Frontal cortex (tissue), 4 donors: ENCODE measurements at places on chromosomes 11 and 22.

GRCh38 chr22:43232445-43232844 lies 45.5 kb upstream of the TTLL12 start:
- no peak for DNase-seq

DNA sequence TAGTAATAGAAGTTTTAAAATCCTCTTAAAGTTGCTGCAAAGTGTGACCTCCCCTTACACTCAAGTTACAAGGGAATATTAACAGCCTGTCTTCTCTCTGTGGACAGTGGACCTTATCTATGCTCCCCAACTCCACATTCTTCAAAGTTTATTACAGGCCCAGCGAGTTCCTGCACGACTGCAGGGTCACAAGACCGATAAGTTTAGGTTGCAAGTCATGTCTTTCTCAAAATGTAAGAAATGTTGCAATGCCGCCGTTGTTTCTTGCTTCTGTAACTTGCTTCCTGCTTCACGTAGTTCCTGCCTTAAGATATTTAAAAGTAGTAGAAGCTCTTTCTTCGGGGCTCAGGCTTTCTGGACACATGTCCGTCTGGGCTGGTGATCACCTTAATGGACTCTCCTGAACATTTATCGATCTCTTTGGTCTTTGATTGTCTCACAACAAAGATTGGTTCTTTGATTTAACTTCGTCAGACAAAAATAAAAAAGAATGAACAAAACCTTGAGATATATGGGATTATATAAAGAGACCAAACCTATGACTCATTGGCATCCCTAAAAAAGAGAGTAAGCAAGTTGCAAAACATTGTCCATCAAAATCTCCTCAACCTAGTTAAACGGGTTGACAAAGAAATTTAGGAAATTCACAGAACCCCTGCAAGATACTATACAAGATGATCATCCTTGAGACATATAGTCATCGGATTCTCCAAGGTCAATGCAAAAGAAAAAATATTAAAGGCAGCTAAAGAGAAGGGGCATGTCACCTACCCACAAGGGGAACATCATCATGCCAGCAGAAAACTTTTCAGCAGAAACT lies 45.4 kb upstream of the GLYAT start:
- DNase-seq, result no peak

GRCh38 chr11:28142724-28143123 lies 34.5 kb downstream of the METTL15 start:
- no peak for DNase-seq

- no peak for DNase-seq
Observed at GRCh38 chr11:86765203-86765602, 35.1 kb upstream of the PRSS23 start.

DNA sequence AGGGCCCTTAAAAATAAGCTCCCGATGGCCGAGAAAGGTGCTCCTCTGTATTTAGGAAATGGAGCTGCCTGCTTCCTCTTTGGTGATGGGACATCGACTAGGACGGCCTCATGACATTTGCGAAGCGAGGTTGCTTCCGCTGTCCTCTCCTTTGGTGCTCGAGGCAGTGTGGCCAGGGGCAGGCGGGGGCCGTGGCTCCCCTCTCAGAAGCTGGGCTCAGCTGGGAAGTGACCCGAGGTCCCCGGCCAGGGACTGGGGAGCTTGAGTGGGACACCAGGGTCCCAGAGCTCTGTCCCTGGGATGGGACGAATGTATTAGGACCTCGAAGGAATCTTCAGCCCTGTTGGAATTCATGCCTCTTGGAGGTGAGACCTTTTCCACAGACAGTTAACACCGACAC lies 151.1 kb downstream of the CTTN start:
- no peak for DNase-seq

DNA sequence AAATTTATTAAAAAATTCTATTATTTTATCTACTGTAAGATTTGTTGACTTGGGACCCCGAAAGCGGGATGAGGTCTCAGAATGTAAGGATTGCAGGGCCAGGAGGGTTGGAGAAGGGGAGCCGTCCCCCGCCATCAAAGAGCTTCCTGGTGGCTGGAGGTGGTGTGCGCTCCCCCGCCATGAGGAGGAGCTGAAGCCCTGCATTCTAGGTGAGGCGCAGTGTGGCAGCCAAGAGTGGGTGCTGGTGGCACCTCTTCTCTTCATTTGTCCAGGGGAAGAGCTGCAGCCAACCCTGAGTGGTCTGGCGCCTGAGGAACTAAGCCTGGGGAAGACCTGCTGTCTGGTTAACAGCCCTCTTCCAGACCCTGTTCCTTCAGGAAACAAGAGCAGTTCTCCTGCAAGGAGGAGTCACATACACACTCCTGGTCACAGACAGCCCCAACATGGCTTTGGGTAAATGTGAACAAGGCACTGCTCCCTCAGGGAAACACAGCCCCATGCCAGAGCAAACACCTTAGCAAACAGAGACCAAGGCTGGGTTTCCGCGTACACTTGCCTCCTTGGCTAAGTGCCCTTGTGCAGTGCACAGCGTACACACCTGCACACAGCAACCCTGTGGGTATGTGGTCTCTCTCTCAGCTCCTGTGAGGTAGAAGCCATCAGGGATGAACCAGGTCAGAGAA lies 17.3 kb downstream of the RTN4RL2 start:
- no peak for DNase-seq

GRCh38 chr22:35835267-35835997 lies 117.8 kb downstream of the APOL5 start:
- no peak for DNase-seq

- DNase-seq, result no peak
Observed at GRCh38 chr11:132937016-132937415, 595.3 kb downstream of the OPCML start.

DNA sequence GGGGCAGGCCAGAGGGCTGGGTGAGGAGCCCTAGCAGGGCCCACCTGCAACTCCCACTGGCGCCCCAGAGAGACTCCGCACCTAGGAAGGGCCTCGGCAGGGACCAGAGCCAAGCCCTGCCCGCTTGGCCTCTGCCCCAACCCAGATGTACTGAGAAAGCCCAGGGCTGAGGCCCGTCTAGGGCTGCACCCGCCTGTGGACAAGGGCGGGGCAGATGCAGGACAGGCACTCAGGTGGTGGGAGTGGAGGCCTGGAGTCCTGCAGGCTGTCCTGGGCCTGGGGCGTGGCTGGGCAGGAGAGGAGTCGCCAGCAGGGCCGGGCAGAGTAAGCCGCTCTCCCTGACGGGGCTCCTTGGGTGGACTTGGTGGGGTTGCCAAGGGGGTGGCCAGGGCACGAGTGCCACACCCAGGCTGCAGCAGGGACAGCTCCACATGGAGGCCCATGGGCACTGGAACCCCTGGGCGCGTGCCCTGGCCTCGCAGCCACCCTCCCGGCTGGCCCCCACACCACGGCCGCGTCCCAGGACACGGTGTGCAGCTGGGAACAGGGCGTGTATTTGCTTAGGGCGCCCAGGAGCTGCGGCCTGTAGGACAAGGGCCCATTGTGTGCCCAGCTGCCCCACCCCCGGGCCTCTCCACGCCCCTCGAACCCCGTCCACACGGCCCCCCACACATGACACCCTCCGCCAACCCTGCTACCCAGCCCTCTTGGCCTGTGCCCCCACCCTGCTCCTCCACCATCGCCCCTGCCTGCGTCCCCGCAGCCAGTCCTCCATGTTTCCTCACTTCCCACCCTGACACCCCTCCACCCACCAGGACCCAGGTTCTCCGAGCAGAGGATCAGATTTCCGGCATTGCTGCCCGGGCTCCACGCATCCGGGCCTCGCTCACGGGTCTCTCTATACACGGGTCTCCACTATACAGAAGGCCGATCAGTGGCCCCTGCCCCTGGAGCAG lies 11.3 kb upstream of the PIM3 start:
- no peak for DNase-seq

- no peak for DNase-seq
Observed at GRCh38 chr11:73980001-73980961, 2.4 kb downstream of the UCP2 start.

DNA sequence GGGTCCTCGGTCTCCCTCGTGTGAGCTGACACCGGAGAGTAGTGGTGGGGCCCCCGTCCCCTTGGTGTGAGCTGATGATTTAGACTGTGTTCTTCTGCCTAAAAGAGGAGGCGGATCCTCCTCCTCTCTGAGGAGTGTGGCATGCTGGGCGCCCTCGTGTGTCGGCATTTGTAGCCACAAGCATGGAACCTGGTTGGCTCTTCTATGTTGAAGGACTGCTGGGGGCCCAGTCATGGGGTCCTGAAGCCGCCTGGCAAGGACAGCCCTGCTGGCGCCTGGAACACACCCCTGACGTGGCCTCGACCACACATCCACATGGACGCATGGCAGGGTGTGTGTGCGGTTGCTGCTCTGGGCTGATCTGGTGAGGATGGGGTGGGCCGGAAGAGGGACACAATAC lies 50.2 kb downstream of the AP2A2 start:
- no peak for DNase-seq

DNA sequence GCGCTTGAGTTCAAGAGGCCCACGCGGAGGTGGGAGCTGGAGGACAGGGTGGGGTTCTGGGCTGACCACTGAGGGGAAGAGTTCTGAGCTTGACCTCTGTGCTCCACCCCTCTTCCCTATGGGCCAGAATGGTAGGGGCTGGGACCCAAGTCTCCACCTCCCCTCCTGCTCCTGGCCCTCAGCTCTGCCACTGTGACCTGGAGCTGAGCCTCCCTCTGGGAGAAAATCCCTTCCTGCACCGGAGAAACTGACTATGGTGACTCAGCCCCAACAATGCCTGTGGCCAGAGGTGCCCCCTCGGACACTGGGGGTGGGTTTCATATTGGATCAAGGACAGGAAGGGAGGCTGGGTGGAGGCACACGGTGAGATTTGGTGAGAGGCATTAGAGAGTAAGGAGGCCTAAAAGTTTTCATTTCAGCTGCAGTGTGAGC lies 23.0 kb downstream of the RELT start:
- no peak for DNase-seq

DNA sequence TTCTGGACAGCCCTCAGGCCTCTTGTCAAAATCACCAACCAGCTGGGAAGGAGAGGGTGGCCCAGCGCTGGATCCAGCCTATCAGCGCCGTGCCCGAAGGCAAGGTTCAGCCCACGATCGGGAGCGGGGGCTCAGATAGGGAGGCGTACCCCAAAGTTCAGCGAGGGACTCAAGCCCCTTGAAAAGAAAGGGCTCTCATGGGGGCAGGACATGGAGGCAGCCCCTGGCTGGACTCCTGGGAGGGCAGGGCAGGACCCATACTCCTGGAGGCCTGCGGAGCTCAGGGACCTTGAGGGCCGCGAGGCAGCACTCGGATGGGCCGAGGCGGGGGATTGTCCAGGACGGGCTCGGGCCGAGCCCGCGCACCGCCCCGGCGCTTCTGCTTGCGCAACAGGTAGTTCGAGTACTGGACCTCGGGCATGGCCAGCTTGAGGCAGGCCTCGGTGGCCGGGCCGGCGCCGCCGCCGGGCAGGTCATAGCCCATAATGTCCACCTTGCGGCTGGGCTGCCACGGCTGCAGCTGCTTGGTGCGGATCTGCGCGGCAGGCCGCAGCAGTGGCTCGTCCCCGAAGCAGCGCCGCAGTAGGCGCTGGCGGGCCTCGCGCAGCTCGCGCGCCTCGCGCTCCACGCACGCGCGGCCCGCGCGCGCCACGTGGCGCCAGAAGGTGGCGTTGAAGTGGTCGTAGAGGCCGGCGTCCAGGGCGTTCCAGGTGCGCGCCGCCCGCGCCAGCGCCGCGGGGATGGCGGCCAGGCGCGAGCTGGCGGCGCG lies 6.5 kb downstream of the GAL3ST3 start:
- peak; percentile 10 for DNase-seq

- DNase-seq, result no peak
Observed at GRCh38 chr11:3204141-3205015, 14.2 kb downstream of the MRGPRG start.

DNA sequence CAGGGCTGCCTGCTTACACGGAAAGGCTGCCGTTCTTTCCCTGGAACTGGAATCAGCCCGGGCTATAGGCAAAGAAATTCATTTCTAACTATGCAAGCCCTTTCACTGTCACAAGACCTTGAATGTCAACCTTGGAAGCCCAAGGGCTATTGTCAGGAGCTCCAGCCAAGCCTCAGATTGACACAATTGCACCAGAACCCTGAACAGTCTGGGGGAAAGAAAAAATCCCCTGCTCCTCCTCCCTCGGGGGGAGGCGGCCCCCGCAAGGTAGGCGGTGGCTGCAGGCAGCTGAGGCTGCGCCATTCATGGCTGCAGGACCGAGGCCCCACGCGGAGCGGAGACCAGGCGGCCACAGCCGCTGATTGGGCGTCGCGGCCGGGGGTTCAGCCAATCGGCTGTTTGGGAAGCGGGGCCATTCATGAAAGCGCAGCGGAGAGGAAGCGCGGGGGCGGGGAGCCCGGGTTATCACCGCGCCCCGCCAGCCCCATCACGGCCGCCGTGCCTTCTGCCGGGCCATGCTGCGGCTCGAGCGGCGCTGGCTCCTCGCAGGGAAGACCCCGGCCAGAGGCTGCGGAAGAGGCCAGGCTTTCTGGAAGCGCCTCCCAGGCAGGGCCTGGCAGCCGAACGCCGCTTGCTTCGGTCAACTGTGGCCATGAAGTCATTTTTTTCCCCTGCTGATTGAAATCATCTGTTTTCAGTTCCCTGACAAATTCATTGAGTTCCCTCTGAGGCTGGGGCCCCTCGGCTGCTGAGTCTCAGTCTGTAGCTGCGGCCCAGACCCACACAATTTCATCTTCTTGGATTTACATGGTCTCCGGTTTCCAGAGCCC lies 38.1 kb upstream of the LINC01488 start:
- peak; percentile 95 for DNase-seq

GRCh38 chr11:68709062-68709461 lies 24.7 kb downstream of the GAL start:
- DNase-seq, result no peak

- DNase-seq, result no peak
Observed at GRCh38 chr11:133902506-133902905, 54.3 kb downstream of the IGSF9B start.

GRCh38 chr11:131857246-131857645 lies 486.8 kb downstream of the NTM start:
- no peak for DNase-seq

GRCh38 chr11:13376838-13377237 lies 86.2 kb downstream of the BTBD10 start:
- DNase-seq, result no peak

- no peak for DNase-seq
Observed at GRCh38 chr22:28402539-28402938, 277.1 kb downstream of the TTC28 start.

- no peak for DNase-seq
Observed at GRCh38 chr22:36846271-36846670, 14.5 kb upstream of the NCF4 start.
